ENCODE measurements at places on chromosomes 5 and 9.

GRCh38 chr5:159514229-159514810 is 184.0 kb upstream of the IL12B start:
- no peak for DNase-seq

DNA sequence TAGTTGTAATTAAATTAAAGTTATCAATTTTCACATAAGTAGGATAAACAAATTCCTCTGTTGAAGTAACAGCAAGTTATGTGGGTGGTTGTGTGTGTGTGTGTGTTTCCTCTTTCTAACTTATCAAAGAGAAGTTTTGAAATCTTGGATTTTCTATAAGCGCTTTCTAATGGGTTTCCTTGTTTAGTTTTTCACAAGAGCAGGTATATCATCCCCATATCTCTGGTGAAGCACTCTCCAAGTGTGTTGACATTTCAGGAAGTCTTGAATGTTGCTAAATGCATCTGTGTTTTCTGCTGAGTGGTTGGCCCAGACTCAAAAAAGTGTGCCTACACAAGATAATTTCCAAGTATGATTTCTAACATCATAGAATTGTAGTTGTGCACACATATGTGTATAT is 43.3 kb downstream of the PRDM6 start:
- DNase-seq: no peak

- DNase-seq: no peak
Observed at GRCh38 chr9:128190516-128191405, 611 bp downstream of the CIZ1 start.

DNA sequence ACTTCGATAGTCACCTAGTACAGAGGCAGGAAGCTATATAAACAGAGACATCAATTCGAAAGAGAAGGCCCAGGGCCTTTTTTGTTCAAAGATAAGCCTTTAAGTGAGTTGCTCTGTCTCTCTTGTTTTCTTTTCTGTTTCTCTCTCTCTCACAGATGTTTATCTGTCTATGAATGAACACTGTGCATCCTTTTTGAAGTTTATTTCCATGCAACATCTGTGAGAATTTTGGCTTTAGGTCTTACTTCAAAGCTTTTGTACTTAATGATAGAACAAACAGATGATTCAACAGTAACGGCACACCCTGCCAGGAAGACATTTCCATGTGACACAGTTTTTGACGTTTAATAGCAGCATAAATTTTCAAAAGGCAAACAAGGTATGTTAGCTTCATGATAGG is 1413.1 kb upstream of the CDH6 start:
- no peak for DNase-seq

- DNase-seq: no peak
Observed at GRCh38 chr5:83388608-83389007, 82.9 kb upstream of the VCAN start.

- no peak for DNase-seq
Observed at GRCh38 chr5:1946122-1946677, 63.5 kb upstream of the IRX4 start.

GRCh38 chr9:128005923-128006322 is 25.1 kb upstream of the EEIG1 start:
- DNase-seq: no peak

DNA sequence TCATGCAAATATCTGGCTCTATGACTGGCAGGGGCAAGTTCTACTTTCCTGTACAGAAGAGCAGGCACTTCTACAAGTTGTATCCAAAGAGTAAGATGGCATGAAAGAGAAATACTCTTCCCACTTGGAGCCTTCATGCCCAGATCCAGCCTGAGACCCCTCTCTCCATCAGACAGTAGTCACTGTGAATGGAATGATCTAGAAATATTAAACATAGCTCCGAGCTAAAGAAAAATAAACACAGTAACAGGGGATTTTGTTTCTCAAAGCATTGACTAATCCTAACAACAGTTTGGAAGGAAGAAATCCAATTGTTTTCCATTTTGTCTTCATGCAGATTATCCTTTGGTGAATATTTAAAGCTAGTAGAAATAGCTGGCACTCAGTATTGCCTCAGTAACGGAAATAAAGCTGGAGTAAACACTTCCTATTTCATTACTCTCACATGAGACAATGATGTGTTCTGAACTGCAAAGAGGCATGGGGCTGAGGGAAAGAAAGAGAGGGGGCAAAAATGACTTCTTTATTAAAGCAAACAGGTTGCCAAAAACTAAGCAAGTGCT is 100.0 kb downstream of the SEMA5A start:
- DNase-seq: no peak

- DNase-seq: no peak
Observed at GRCh38 chr5:121870489-121870888, 18.8 kb downstream of the FTMT start.
